NCI-H524 (cell line): ENCODE measurements at places on chromosomes 2 and 18.

DNA sequence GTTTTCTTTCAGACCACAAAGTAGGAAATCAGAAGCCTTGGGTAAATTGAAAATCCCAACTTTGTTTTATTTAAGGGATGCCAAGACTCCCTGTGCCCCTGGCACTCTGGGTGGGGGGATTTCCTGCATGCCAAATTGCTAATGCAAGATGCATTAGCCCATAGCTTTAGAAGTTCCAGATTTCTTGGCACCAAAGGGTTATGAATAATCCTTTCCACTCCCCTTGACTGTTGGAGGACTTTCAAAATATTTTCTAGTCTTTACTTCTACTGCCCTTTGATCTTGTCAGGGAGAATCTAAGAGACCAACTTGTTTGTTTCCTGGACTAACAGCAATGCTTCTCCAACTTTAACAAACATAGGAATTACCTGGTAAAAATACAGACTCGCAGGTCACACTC is 81.8 kb upstream of the TGIF1 start:
- DNase-seq = no peak

DNA sequence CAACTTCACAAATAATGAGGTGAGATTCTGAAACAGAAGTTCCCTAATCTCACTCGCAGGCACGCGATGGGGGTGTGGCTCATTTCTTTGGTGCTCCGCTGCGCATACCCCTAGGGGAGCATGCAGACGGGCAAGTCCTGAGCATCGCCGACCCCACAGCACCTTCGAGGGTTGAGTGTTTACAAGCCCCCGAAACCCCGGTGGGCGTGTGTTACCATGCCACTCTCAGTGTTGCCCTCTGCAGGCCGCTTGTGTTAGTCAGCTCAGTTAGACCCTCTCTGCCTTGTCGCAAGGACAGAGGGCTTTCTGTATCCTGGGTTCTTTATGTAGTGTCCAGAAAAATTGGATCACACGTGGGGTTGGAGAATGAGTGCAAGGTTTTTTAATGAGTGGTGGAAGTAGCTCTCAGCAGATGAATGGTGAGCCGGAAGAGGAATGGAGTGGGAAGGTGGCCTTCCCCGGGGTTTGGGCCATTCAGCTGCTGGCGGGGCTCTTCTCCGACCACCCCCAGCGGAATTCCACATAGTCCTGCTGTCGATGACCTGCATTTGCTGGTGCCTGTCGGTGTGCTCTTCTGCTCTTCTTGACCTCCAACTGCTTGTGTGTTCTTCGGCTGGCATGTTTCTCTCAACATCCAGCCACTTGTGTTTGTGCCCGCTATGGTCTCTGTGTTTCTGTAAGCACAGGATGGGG is 191.3 kb downstream of the RPRM start:
- DNase-seq = no peak

- DNase-seq = no peak
Observed at GRCh38 chr2:24658531-24659202, 134.5 kb downstream of the PTRHD1 start.

DNA sequence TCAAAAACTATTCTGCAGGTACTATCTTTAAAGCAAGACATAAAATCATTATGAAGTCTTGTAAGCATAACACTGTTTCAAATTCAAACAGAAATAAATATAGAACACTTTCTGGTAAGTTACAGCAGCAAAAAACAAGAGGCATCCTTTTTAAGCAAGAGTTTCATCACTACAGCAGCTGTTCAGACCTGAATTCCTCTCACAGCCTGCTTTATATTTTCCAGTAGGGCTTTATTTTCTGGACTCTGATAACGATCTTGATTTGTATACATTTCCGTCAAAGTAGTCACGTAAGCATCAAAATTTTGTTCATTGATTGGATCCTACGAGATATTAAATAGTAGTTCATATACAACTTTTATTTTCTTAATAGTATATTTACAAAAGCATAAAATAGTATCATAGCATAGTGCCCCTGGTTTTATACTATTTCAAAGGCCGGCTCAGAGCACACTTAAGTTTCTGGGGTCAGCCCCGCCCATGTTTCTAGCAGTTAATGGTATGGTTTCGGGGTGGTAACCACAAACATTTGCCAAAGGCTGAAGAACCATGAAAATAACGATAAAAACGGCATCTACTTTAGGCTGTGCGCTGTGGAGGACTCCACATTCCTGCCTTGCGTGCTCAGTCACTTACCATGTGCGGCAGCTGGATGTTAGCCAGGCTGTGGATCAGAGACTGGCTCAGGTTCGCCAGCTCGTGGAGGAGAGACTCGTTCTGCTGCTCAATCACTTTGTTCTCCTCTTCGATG is 47.5 kb upstream of the PXDN start:
- no peak for DNase-seq

DNA sequence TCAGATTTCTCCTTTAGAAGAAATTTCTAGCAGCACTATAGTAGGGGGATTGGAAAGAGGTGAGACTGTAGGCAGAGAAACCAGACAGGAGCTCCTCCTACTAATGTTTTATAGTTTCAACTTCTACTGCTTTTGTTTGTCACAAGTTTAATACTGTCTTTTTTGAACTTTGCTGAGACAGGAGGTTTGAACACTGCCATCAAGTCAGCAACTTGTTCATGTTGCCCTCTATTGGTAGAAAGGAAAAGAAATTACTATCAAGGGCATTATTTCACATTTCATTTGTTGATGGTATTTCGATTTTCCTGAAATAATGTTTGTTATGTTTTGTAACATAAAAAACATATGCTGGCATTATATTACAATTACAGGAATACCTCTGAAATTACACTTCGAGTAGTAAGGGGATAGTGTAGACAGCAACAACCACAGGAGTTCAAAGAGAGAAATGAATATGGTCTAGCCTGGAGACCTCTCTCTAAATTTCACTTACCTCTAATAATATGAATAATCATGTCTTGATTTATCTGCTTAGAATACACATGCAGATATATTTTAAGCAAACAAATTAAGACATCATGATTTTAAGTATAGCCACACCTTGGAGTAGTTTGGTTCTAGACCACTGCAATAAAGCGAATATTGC is 12.4 kb upstream of the CCDC88A start:
- DNase-seq = peak; percentile 46

DNA sequence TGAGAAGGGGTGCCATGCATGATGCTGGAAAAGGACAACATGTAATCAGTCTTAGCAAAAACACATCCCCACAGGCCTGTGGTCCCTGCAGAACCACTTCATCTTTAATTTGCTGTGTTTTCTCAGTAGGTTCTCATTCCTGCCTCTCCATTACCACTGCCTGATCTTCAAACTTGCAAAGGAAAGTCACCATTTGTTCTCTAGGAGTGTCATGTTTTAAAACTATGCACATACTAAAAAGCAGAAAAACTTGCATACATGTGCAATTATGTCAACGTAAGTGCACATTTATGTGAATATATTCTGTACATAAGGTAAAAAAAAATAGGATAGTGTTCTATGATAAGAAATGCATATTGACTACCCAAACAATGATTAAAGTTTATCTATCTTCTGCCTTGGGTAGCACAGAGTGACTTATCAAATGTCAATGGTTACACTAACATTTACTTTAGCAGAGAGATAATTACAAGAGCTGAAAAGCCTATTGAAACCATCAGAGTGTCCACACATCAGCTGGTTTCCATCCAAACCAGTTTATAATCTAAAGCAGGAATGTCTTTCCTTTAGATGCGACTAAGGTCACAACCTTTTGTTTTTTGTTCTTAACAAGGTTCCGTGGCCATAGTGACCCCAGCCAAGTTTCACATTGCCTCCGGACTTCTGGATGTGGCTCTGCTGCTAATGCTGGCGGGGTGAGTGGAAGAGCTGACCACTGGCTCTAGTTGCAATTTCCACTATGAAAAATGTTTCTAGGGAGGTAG is 58.7 kb upstream of the RMDN2 start:
- no peak for DNase-seq

DNA sequence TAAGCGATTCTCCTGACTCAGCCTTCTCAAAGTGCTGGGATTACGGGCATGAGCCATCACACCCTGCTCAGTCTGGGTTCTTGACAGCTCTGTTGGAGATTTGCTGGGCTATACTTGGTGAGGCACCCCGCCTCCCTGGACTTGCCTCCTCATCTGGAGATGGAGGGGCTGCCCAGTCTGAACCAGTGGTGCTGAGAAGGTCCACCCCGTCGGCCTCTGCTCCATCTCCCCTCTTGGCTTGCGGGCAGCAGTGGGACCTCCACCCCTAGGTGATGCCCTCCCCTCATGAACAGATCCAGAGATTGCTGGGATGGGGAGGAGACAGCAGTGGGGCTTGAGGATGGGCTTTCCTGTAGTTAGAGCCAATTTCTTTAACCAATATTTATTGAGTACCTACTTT is 120.9 kb downstream of the CLIP4 start:
- no peak for DNase-seq

GRCh38 chr2:156695020-156695419 is 258.8 kb downstream of the GPD2 start:
- peak; percentile 98 for DNase-seq

GRCh38 chr2:45661828-45662227 is 10.4 kb downstream of the PRKCE start:
- DNase-seq = no peak

DNA sequence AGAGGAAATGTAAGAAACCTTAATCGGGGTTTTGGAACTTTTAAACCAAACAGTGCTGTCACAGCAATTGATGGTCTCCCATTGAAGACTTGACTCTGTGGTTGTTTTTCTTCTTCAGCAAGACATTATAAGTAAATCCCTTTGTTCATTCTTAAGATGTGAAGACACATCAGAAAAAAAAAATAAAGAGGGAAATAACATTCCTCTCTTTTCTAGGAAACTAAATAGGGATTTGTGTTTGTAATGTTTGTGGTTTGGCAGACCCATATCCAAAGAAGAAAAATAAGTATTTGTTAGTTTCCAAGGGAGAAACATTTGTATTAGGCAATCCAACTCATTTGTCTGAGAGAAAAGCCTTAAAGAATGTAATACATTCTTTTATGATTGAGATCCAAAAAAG is 359.9 kb downstream of the DSC3 start:
- DNase-seq = no peak

- DNase-seq = no peak
Observed at GRCh38 chr2:36464006-36464721, 108.6 kb downstream of the CRIM1 start.

DNA sequence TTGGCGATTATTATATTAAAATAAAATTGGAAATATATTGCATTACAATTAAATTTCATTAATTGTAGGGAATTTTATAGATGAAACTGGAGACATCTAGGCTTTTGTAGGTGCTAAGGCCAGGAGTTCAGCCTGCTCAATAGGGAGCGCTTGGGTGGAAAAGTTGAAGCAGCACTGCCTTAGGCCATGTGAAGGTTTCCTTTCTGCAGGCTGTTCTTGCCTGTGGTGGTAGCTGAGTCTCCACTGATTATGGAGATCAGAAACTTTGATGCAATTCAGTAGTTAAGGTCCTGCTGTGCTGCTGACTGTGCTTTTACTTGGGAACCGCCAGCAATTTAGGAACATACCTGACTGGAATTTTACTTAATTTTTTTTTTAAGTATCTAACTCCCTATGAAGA is 179.9 kb upstream of the BOD1L2 start:
- DNase-seq = no peak

GRCh38 chr2:25655316-25655715 is 18.1 kb downstream of the DTNB start:
- no peak for DNase-seq

DNA sequence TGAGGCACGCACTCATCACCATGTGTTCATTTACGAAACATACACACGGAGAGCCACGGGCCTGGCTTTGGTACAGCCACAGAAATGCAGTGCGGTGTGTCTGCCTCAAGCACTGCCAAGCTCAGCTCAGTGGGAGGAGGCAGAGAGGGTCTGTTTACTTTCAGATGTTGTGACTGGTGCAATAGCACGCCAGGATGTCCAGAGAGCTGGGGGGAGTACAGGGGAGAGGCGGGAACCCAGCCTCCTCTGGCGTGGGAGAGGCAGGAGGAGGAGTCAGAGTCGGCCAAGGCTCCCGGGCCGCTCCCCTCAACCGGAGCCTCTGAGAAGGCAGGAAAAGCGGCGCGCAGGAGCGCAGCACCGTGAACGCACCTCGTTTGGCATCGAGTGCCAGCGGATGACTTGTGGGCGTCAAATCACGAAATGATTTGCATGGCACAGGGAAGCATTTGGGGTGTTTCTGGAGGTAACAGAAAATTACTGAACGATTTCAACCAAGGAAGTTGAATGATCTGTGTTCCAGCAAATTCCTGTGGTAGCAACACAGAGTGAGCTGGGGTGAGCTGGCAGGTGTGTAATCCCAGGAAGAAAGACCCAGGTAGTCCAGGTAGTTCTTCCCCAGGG is 143.0 kb downstream of the ZNF516 start:
- DNase-seq = peak; percentile 37

GRCh38 chr2:24920809-24921441 is 888 bp upstream of the ADCY3 start:
- DNase-seq = peak; percentile 37

DNA sequence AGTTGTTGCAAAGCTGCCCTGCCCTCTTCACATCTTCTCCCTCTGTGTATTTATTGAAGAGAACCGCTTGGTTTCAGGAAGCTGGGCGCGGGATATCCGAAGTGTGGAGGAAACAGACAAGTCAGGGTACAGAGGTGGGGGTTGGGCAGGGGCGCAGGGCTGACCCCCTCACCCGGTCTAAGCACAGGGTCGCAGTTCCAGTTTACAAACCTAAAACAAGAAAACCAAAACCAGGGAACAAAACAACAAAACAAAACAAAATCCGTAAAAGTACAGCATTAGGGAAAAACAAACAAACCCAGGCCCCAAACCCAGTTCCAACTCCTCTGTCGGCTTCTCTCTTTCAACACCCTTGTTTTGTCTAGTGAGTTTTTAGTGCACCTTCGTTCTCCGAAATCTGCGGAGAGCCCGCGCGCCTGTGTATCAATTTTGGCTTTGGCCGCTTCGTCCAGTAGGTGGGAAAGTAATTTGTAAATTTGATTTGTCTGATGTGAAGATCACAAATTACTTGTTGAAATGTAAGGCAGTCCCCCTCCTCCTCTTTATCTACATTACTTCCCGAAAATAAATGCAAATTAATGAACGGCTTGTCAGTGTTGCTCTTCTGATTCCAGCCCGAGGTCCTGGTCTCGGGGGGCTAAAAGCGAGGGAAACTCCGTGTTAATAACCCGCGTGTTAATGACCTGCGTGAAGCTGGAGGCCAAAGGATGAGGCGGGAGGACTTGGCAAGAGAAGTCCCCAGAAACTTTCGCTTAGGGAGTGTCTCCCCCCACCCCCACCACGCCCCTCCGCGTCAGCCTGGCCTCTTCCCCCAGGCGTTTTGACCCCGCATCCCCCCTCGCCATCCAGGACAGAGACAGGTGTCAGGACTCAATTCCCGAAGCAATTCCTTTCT is 6.9 kb downstream of the OTX1 start:
- no peak for DNase-seq

- no peak for DNase-seq
Observed at GRCh38 chr2:29663268-29663667, 258.1 kb downstream of the ALK start.

GRCh38 chr2:17966798-17967197 is 88.3 kb downstream of the KCNS3 start:
- no peak for DNase-seq

- DNase-seq = no peak
Observed at GRCh38 chr2:74567881-74568280, 13.4 kb downstream of the DOK1 start.

DNA sequence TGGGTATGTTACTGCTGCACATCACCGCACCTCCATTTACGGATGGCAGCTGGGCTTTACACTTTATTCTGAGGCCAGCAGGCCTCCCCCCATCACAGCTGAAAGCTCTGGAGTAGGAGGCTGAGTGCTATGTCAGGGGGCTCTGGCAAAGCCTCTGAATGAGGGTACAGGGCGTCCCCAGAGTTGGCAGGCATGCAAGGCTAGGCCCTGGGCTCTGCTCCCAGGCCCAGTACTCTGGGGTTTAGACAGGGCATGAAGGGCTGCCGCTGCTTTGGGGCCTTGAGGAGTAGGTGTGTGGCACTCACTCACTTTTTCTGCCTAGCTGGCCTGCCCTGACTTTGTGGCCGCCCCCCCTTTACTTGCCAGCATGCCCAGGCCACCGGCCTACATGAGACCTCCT is 90.8 kb downstream of the WDSUB1 start:
- no peak for DNase-seq
